ENCODE measurements at places on chromosomes 16 and 17.

DNA sequence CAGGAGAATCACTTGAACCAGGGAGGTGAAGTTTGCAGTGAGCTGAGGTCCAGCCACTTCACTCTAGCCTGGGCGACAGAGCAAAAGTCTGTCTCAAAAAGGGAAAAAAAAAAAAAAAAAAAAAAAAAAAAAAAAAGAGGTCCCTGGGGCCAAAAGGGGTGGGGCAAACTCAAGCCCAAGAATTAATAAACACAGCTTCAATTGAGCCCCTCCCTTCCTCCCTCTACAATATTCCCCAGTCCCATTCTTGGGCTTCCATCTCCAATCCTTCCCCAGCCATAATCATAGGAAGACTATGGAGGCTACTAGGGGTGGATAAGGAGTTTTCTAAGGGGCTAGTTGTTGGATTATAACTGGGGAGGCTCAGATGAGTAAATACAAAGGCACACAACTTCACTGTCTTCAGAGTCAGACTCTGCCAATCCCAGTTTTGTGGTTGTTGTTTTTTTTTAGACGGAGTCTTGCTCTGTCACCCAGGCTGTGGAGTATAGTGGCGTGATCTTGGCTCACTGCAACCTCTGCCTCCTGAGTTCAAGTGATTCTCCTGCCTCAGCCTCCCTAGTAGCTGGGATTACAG lies 9.5 kb downstream of the CAVIN1 start:
- DNase-seq = no peak

DNA sequence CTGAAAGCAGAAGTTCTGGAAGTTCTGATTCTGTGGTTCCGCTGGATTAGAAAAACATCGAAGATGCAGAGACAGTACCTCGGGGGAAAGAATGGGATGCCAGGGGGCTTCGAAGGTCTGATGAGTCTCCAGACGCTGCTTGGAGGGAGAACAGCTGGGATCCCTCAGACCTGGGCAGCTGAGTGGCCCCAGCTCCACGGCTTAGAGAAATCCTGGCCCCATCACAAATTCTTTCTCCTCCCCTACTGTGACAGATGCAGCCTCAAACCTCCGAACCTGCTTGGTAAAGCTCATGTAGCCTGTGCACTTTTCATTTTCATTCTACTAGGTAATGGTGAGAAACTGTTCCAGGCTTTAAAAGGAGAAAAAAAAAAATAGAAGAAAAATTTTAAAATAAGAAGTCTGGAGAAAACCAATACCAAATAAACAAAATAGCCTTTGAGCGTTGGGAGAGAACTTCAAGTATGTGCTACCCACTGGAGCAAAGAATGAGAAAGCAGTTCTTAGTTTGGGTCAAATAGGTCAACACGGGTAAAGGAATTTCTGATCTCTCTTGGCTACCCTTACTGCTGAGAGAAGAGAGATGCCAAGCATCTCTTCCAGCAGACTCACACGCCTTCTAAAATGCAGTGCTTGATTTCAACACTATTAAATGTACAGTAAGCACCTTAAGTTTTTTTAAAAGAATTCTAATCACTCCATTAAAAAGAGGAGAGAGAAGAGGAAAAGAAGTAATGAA lies 19.9 kb downstream of the MAF start:
- no peak for DNase-seq

- peak; percentile 43 for DNase-seq
Measured at GRCh38 chr17:15213381-15214087, 51.6 kb downstream of the PMP22 start.

DNA sequence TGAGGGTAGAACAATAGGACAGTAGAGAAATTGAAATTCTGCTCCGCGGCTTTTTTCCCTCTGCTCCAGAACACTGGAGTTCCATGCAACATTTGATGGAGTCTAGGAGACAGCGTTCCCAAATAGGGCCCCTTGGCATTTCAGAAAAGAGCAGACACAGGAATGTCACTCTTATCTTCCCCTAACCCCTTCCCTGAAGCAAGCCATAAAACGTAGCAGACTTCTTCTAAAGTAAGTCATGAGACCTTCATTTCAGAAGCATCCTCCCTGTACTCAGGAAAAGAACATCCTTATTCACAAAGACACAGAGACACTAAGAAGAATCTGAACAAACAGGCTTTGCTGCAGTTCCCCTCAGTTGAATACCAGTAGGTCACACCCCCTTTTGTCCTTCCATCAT lies 296.1 kb upstream of the SOX9 start:
- DNase-seq = no peak

DNA sequence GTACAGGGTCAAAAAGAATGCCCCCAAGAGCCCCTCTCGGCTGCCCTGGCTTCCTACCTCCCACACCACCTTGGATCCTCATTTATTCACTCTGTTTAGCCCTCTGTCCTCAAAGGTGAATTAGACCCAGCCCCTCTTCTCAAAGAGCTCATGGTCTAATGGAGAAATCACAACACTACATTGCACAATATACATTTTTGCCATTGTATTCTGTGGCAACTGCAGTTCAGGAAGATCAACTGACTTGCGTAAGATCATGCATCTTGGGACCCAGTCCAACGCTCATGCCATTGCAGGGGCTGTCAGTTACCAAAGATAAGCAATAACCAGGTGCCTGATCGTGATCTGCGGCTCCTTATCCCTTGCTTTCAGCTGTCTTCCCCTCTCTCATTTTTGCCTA lies 1.4 kb downstream of the KRT38 start:
- no peak for DNase-seq

DNA sequence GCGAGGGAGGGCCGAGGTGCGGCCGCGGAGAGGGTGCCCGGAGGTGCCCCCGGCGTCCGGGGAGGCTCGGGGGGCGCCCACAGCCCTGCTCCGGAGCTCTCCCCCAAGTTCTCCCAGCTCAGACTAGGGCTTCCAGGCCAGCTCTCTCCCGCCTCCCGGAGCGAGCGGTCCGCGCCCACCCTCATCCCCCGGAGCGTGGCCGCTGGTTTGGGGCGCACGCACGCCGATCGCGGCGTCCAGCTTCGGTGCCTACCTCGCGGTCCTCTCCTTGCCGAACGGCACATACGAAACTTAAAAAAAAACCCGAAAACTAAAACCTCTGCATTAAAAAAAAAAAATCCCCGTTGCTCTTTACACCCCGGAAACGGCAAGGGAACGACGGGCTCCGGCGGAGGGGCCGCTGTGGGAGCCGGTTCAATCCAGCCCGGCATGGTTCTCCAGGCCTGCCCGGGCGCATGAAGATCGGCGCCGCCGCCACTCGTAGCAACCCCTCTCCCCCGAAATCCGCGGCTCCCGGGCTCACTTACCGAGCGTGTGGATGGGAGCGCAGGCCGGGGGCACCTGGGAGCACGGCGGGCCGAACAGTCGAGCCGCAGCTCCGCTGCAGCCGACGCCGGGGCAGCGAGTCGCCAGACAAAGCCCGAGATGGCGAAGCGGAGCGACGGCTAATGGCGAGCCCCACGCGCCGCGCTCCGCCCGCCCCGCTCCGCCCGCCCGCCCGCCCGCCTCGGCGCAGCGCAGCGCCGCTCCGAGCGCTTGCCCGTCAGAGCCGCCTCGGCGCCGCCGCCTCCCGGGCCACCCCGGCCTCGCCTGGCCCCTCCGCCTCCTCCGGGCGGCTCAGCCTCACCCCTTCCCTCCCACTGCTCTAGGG lies 973 bp upstream of the UBTF start:
- peak; percentile 55 for DNase-seq

GRCh38 chr16:82955741-82956348 lies 329.1 kb downstream of the CDH13 start:
- DNase-seq = no peak

DNA sequence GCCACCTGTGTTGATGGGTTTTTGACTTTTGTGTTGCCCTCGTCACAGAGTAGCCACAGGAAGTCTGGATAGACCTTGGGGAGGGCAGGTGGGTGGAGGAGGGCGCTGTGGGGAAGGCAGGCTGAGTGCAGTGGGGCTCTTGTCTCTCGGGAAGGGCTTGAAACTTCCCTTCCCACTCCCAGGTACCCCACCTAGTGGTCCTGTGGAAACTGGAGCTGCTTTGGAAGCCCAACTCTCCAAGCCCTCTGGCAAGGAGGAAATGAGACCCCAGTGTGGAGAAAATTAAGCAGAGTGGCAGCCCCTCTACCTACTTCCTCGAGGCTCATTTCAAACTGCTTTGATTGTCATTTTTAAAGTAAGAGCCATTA lies 9.2 kb downstream of the CA5A start:
- no peak for DNase-seq

GRCh38 chr17:75872434-75873351 lies 5.7 kb downstream of the TRIM47 start:
- DNase-seq = peak; percentile 81

DNA sequence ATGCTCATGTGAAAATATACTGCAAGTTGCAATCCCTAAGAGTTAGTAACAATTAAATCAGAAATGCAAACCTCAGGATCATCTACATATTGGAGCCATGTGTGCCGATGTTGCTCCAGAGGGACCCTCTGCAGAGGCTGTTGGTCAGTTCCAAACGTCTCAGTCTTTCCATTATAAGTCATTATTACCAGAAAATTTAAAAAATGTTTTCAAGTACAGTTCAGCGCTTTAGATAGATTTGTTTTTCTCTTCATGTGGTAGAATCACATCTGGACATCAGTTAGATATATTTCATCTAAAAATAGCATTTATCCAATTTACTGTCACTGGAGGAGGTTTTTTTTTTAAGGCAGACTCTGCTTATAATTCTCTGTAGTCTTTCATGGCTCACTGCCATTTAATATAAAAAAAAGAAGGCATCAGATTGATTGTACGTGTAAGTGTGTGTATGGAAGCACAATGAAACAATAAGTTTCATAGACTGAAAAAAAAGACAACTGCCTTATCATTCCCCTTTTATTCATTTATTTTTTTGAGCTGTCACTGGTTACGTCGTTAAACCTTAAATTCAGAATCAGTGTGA lies 46.1 kb upstream of the MARCHF10 start:
- peak; percentile 33 for DNase-seq

DNA sequence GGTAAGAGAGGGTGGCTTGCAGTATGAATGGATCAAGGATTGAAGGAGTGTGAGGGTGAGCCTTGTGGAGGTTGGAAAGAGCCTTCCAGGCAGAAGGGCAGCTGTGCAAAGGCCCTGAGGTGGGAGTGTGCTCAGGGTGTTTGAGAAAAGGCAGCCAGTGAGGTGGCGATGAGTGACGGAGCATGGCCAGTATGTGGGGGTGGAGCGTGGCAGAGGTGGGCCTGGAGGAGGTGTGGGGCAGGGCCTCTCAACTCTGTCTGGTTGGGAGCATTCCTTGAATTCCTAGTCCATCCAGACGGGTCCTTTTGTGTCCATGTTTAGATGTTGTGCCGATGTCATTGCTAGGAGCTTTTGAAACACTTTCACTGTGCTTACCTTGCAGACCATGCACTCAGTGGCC lies 51.3 kb downstream of the EPN2 start:
- peak; percentile 19 for DNase-seq

GRCh38 chr17:27511168-27511883 lies 55.1 kb downstream of the KSR1 start:
- DNase-seq = no peak

DNA sequence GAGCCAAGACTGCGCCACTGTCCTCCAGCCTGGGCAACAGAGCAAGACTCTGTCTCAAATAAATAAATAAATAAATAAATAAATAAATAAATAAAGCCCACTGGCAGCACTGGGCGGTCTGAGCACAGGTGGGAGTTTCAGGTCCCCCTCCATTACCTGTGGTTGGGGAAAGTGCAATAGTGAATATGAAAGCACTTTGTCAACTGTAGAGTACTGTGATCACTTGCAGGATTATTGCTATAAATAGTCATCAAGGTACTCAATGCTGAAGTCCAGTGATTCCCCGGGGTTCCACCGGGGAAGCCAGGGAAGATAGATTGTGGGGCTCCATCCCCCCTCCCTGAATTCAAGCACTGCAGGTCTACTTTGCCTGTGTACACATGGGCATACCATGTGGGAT lies 42.7 kb upstream of the CPNE2 start:
- no peak for DNase-seq

DNA sequence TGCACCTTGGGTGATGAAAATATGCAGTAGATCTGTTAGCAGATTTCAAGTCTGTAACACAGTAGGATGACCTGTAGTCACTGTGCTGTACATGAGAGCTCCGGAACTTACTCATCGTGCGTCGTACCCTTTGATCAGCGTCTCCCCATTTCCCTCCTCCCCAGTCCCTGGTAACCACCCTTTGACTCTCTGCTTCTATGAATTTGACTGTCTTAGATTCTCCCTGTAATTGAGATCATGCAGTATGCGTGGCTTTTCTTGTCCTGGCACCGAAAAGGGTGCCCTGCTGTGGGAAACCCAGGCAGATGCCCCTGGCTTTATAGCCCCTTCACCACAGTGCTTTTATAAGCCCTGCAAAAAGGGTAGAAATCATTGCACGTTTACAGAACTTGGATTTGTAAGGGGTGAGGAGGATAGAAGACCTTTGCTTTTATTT lies 20.5 kb downstream of the CLEC16A start:
- DNase-seq = no peak

GRCh38 chr17:2034157-2034556 lies 4.2 kb downstream of the DPH1 start:
- peak; percentile 87 for DNase-seq

DNA sequence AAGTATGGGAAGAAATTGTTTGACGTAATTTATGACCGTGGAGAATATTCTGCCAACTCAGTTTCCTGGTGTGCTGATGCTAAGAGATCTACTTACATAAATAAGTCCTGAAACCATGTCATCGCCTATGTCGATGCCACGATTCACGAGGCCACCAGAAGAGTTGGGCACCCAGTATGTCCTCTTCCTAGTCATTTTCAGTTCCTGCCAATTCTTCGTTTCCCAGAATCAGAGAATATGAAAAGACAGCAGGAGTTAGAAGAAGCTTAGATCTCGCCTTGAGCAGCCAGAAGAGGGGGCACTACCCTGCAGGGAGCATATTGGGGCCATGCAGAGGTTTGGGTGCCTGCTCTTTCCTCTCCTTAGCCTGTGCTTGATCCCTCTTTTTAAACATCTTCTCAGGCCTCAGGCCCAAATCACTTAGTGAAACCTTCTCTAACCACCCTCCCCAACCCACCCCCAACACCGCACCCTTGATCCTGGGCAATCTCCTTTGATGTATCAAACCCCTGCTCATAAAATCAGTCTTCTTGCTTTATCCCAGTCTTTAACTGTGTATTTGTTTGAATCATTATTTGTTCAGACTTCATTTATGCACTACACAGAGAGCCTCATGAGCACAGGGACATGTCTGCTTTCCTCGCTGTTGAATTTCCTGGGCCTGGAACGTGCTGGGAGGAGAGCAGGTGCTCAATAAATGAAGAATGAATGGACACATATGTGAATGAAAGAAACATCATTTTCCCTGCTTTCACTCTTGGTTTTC lies 12.2 kb upstream of the LONP2 start:
- peak; percentile 42 for DNase-seq

- no peak for DNase-seq
Measured at GRCh38 chr17:72099919-72100318, 20.9 kb upstream of the SOX9 start.

GRCh38 chr16:83925957-83926725 lies 26.9 kb upstream of the OSGIN1 start:
- DNase-seq = no peak

- DNase-seq = no peak
Measured at GRCh38 chr17:27293359-27293897, 486 bp upstream of the WSB1 start.

Data from fibroblast of skin of scalp (primary cell).